ENCODE measurements at places on chromosomes 6 and 20.

GRCh38 chr6:8085053-8085511, 17.3 kb downstream of the EEF1E1 start:
- no peak for DNase-seq

DNA sequence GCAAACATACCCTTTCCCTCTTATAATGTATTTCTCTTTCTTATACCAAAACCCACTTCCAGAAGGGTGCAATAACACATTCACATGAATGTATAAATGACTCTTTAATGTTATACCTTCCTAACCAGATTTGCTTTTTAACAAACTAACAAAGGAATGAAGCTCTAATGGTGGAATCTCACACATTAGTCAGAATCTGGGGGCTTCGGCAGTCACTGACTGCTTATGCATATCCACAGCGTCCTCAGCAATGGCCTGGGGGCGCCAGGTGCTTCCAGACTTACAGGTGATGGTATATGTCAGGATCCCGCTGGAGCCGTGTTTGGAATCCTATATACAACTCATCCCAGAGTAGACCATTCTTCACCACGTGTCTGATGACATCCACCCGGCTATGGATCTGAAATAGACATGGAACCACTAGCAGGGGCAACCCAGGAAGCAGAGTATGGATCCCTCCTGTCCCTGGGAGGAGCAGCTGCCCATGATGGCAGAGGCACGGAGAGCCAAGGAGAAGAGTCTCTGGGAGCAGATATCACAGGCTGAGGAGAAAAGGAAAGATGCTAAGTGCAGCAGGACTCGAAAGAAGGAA, 150.8 kb upstream of the RIPOR2 start:
- no peak for DNase-seq

DNA sequence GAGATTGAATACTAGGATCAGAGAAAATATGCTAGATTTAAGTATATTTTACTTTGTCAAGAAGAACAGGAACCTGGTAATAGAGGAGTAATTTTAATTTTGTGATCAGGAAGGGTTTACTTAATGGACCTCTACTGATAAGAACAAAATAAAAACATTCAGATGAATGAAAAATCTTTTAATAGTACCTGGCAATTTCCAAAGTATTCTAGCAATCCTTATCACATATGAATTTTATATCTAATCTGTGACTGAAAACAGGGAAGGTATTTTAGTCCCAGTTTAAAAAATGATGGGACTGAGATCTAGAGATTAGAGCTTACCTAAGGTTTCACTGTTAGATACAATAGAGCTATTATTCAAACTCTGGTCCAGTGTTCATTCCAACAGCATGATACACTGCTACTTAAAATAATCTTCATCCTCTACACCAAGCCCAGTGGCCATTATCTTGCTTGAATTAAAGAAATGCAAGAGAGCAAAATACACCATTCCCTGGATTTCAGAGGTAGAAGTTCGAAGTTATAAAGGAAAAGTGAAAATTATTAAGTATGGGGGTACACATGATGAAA, 13.5 kb downstream of the SLC17A5 start:
- no peak for DNase-seq

GRCh38 chr20:32891926-32892660, 33.4 kb downstream of the EFCAB8 start:
- no peak for DNase-seq

- DNase-seq: no peak
Observed at GRCh38 chr20:13216533-13216932, 4.5 kb upstream of the ISM1 start.
